ENCODE measurements at places on chromosomes 3 and 15.

- DNase-seq = peak; percentile 47
These were observed 291.7 kb downstream of the SUCLG2 start for GRCh38 chr3:67362686-67363085.

DNA sequence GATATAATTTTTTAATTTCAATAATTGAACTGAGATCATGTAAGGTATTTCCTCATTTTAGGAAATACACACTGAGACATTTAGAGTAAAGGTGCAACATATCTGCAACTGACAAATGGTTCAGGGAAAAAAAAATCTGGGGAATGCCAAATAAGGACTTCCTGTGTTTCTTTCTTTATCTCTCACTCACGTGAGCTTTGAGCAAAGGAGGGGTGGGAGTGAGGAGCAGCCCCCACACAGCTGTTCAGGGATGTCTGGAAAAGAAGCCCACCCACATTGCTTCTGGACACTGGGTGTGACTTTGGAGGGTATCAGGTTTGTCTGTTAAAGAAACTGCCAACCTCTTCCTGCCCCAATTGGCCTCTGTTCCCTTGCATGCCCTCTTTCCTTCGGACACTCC, 5.6 kb upstream of the TP63 start:
- DNase-seq = no peak

DNA sequence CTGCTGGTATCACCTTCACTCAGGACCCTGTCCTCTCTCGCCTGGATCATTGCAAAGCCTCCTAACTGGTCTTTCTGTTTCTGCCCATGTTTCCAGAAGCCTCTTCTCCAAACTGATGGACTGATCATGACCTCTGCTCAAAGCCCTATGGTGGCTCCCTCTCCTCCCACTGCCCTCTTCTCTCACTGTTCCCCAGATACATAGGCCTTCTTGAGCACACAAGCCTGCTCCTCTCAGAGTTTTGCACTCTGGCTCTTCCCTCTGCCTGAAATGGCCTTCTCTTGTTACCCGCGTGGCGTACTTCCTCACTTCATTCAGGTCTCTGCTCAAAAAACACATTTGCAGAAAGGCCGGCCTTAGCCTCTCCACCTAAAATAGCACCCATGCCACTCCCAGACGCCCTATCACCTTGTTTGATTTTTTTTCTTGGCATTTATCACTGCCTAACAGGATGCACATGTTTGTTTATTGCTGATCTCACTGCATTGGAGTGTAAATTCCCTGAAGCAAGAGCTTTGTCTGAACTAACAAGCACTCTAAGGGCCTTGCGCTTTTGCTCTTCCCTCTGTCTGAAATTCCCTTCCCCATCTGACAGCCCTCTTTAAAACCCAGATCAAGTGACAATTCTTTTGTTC, 1.4 kb upstream of the ETFA start:
- no peak for DNase-seq

GRCh38 chr15:51107612-51108011, 12.9 kb upstream of the TNFAIP8L3 start:
- DNase-seq = no peak

DNA sequence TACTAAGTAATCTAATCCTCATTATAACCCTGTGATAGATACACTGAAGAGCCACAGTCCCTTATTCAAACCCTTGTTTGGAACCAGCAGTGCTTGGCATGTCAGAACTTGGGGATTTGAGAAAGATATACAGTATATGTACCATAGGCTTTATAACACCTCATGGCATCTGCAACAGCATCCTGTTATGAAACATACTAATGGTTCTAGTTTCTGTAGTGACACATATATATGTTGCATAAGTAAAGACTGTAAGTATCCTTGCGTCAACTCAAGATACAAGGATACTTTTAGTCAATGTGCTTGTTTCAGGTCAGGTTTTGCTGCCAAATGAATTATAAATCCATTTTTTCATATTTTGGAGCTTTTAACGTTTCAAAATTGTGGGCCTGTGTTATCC, 58.5 kb downstream of the CCNL1 start:
- no peak for DNase-seq

DNA sequence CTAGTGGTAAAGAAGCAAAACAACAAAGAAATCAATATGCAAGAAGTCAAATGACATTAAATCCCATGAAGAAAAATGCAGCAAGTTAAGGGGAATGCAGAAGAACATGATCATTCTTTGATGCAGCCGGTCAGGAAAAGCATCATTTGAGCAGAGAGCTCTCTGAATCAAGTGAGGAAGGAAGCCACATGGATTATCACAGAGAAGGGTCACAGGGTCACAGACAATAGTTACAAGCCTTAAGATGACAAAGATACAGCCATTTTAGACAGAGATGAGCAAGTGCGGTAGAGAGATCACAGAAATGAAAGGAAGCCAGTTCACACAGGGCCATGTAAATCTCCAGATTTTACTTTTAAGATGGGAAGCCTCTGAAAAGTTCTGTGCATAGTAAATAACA, 43.9 kb downstream of the UBE3A start:
- no peak for DNase-seq

Data from activated CD8-positive, alpha-beta T cell treated with anti-CD3 and anti-CD28 coated beads, Interleukin-2, amount 10 ng/mL, durations not matched to agents 7 days and 5 days (primary cell).